Stimulated activated CD4-positive, alpha-beta T cell treated with anti-CD3 and anti-CD28 coated beads, Interleukin-15, amount 100 ng/mL, for 24 hours (primary cell): ENCODE measurements at places on chromosomes 16 and 17.
A peak's percentile ranks its signal among the peaks of the same experiment; 100 is the strongest.

DNA sequence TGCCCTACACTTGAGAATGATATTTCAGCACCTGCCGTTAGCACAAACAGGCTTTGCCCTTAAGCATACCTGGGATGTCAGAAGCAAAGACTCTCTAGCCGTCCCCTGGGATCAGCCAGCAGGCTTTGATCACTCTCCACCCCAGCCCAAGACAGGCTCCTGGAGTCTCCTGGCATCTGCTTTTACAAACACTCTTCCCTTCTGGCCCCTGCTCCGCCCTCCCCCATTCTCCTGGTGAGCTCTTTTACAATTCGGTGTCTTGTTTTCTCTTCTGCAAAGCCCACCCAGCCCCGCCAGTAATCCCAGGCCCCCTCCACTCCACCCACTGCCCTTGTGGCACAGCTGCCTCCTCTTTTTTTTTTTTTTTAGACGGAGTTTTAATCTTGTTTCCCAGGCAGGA, 50.4 kb downstream of the KATNIP start:
- no peak for DNase-seq

DNA sequence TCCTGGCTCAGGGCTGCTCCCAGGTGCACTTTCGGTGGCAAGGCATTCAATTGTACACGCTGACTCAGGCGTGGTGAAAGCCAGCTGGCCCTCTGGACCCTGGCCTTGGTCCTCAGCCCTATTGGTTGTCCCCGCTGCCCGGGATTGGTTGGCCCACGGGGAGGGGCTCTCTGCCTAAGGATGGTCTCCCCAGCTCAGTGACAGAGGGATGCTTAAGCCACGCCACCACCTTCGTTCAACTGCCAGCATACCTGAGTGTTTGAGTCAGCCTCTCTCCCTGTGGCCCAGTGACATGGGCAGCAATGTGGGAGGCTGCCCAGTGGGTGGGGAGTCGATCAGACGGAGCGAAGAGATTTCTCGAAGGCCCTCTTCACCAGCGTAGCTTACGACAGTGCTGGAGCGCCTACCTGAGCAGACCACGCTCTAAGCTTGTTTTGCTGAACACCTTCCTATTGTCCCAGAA, 30.3 kb downstream of the IRF8 start:
- DNase-seq = no peak

- no peak for DNase-seq
These were observed 9.6 kb upstream of the RBFOX3 start for GRCh38 chr17:79620207-79621038.

DNA sequence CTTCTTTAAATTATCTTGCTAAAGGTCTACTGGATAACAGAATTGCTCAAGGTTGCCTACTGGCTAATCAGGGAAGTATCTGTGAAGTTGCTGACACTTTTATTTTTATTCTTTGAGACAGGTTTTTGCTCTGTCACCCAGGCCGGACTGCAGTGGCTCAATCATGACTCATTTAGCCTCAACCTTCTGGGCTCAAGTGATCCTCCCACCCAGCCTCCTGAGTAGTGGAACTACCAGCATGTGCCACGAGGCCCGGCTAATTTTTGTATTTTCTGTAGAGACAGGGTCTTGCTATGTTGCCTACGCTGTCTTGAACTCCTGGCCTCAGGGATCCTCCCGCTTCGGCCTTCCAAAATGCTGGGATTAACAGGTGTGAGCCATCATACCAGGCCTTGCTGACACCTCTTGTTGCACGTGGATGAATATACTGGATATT, 43.1 kb downstream of the GLG1 start:
- peak; percentile 42 for DNase-seq

GRCh38 chr16:19294156-19294649, 8.7 kb downstream of the CLEC19A start:
- peak; percentile 74 for DNase-seq
